ENCODE measurements at places on chromosomes 12 and 14.

DNA sequence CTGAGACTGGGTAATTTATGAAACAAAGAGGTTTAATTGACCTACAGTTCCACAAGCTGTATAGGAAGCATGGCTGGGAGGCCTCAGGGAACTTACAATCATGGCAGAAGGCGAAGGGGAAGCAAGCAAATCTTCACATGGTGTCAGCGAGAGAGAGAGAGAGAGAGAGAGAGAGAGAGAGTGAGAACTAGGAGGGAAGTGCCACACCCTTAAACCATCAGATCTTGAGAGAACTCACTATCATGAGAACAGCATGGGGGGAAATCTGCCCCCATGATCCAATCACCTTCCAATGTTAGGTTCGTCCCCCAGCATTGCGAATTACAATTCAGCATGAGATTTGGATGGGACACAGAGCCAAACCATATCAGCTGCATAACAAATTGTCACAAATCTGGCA, 96.7 kb downstream of the CHST11 start:
- no peak for DNase-seq

DNA sequence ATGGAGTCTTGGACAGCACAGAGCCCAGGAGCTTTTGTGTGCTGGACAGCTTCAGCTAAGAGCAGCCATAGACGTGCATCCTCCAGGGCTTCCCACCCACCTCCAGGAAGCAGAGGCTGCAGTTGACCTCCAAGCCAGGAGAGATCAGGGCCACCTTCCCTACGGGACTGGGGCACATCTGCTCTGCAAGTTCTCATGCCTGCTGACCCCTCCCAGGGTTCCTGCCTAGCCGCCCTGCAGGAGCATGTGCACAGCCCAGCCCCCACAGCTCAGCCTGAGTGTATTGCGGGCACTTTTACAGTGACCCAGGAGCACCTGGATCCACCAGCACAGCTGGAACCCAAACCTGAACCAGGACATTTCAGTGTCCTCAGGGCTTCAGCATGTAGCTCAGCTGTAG, 915.2 kb downstream of the RPS29 start:
- DNase-seq, result no peak

- DNase-seq, result no peak
These were observed 3.3 kb downstream of the PRICKLE1 start for GRCh38 chr12:42586268-42586667.

- DNase-seq, result no peak
These were observed 59.9 kb downstream of the TTLL5 start for GRCh38 chr14:75720842-75721498.

DNA sequence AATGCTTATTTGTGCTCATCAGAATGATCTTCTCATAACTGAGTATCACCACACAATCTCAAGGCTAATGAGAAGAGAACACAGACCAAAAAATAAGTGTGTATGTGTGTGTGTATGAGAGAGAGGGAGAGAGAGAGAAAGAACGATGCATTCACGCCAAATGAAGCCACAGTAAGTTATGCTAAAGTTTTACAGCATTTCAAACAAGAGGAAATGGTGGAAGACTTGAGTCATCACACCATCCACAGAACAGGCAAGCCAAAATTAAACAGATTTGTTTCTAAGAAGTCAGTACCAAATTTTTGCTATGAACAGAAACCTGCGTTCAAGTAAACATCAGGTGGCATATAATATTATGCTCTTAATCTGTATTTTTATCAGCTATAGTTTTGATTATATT, 141.2 kb downstream of the MED13L start:
- DNase-seq, result no peak

DNA sequence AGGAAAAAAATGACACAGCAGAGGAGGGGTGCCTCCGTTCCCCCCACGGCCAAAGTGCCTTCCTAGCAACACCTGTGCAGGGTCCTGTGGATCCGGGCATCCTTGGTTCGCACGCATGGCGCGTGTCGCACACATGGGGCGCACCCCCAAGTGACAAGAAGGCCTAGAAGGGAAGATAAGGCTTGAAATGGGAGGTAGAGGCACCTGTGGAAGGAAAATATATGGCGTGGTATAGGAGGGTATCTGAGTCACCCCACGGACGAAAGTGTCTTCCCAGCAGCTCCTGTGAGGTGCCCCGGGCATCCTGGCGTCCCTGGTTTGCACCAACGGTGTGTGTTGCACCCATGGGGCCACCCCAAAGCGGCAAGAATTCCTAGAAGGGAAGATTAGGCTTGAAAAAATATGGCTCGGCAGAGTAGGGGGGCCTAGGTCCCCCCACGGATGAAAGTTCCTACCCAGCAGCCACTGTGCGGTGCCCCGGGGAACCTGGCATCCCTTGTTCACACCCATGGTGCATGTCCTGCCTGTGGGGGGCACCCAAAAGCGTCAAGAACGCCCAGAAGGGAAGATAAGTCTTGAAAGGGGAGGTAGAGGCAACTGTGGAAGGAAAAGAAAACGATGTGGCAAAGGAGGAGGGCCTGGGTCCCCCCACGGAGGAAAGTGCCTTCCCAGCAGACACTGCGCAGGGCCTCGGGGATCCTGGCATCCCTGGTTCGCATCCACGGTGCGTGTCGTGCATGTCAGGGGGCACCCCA, 280.0 kb downstream of the ALG10 start:
- no peak for DNase-seq

GRCh38 chr12:52023976-52024688, 17.4 kb downstream of the TAMALIN start:
- DNase-seq, result no peak

GRCh38 chr12:65306366-65307168, 28.1 kb downstream of the MSRB3 start:
- DNase-seq, result no peak

DNA sequence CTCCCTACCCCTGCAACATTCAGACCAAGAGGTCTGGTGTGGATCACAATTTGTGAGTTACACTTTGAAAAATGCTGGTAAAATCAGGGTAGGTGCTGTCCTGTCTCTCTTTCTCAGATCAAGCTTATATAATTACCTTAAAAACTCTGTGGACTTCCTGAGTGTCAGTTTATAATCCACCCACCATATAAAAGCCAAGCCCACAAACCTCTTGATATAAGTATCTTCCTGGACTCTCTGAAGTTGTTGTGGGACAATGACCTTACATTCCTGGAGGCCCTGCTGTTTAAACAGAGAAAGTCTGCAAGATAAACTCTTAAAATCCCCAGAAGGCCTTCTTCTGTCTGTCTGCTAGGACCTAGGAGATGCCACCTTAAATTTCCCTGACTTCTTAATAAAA, 11.4 kb upstream of the KTN1 start:
- DNase-seq, result no peak

DNA sequence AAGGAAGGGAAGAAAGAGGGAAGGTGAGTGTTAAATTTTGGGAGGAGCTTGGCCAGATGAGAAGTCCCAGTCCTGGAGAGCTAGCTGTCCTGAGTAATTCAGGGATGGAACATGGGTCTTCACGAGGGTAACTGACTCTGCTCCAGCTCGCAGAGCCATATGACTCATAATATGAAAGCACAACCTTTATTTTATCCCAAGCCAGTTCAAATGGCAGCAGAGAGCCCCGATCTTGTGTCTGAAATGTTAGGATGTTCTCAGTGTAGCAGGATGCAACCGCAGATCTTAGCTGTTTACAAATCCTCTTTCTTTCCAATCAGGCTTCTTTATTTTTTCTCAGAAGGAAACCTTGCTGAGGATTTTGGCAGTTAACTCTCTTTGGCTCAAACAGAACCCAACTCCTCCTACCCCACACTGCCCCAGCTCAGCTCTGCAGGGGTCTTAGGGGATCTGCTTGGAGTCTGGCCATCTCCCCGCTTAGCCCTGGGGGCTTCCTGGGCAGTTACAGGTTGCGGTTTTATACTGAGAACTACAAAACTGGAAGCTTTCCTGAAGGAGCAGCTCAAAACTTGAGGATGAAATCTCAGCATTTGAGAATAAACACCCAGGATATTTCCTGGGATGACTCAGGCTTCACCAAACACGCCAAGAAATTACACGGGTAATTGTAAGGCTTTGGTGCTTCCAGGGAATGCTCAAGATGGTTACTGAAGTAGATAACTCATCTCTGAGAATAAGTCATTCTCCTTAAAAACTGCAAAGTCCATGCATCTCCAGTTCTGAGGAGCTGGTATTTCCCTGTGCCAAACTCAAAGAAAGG, 92.5 kb downstream of the VCPKMT start:
- DNase-seq, result no peak

DNA sequence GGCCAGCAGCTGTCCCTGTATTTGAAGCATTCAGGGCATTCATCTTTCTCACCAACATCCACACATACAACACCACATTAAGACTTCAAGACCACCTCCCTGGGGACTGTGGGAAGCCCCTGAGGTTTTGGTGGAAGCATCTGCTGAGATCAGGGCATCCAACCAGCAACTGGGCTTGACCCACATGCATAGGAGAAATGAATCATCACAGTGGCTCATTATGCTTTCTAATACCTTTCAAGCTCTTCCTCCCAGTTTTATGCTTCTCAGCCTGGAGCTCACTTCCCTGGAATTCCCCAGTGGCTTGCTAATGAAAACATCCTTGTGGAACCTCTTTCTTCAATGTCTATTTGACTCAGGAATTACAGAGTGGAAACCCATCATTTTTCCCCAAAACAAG, 21.4 kb upstream of the CMKLR1 start:
- no peak for DNase-seq

DNA sequence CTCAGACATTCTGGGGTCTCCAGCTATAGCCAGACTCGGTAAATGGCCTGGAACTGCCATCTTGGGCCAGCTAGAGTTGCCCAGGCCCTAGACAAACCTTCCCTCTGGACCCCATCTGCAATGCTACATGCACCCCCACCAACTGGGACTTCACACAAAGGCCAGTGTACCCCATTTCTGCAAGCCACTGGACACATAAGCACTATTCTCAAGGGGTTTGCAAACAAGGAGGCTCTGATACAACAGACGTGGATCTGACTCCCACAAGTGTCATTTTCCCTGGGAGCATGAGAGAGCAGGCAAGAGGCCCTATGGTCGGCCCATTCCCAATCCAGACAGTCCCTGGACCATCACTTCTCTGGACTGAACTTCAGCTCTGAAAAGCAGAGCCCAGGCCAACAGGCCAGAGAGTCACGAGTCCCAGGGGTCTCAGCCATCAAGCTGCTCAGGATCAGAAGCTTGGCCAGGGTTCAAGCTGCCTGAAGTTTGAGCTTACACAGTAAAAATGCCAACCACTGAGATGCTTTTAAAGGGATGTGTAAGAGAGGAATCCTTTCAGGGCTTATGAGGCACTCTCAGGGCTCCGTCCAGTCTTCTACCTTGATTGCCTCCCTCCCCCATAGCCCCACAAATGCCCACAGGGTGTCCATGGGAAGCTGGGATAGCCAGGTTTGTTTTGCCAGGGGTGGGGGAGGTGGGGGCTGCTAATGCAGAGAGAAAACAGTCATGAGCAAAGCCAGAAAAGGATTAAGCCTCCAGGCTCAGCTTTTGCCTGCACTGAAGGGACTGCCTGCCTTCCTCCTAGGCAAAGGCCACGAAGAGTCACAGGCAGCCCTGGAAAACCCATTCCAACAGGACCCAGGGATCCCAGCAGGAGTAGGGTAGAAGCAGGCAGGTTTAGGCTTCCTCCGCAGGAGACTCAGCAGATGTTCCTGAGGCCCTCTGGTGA, 31.7 kb upstream of the PNMA1 start:
- DNase-seq, result no peak

DNA sequence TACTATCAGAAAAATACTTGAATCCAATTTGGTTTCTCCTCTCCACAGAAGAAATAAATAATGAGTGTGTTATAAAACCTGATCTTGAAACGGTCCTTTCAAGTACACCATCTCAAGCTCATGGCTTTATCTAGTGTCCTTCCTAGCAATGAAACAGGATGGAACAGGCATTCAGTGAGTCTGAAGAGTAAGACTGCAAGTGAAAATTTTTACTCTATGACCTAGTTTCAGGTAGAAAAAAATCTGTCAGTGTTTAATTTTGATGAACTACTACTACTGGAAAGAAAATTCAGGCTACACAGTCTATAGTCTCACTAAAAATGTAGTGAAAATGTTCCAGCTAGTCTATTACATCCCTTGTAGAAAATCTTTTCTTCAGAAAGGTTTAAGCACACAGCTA, 7.7 kb downstream of the CBX5 start:
- no peak for DNase-seq

DNA sequence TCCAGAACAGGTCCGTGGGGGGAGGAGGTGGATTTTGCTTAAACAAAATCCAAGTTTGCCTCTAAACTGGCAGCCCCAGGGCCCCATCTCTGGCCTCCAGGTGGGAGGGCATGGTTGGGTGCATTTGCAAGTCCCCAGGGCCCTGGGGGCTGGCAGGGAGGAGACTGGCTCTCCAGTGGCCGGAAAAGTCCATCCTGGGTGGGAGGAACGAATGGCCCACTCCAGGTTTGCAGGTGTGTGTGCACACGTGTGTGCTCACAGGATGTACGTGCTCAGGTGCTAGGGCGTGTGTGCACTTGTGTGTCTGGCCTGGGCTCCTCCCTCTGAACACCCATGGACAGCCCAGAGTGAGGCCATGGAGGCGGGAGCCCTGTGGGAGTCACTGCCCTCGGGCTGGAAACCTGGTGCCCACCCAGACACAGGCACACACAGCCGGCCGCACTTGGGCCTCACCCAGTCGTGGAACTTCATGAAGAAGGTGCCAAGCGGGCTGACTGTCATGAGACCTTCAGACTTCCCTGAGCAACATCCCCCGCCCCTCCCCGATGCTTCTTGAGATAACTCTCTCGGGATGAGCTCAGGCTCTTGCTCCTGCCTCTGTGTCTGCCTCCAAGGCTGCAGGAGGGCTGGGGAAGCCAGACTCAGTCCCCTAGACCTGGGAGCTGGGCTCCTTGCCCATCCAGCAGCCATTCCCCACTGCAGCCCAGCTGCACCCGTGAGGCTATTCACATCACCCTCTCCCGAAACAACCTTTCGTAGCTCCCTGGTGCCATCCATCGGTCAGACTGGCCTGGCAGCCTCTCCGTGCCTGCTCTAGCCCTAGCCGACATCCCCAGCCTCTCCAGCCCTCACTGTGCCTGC, 9.4 kb downstream of the AHNAK2 start:
- no peak for DNase-seq

GRCh38 chr12:131408036-131408365, 302.9 kb upstream of the SFSWAP start:
- no peak for DNase-seq

GRCh38 chr12:112408621-112409020, 784 bp downstream of the RPL6 start:
- DNase-seq, result no peak

GRCh38 chr12:23139026-23139425, 514.1 kb downstream of the ETNK1 start:
- no peak for DNase-seq

DNA sequence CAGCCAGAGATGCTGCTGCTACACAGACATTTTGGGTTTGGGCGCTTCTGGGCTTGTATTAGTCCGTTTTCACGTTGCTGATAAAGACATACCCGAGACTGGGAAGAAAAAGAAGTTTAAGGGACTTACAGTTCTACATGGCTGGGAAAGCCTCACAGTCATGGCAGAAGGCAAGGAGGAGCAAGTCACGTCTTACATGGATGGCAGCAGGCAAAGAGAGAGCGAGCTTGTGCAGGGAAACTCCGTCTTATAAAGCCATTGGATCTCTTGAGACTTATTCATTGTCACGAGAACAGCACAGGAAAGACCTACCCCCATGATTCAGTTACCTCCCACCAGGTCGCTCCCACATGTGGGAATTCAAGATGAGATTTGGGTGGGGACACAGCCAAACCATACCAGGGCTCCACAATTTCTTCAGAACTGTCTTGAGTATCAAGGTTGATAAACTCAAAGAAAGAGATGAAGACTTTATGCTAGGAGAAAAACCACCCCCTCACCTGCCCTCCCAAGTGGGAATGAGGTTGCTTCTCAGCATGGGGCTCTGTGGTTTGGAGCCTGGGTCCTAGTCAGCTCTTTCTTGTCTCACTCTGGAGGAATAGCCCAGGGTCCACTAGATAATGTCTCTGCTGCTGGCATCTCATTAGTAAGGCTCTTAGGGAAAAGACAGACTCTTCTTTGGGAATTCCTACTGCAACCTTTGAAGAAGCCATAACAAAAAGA, 200.3 kb downstream of the PELI2 start:
- no peak for DNase-seq

Measured in NCI-H2081 (cell line).